Panc1 (cell line): ENCODE measurements at places on chromosomes 3 and 15.

GRCh38 chr3:54243056-54243931 is 120.9 kb downstream of the CACNA2D3 start:
- DNase-seq, result no peak

DNA sequence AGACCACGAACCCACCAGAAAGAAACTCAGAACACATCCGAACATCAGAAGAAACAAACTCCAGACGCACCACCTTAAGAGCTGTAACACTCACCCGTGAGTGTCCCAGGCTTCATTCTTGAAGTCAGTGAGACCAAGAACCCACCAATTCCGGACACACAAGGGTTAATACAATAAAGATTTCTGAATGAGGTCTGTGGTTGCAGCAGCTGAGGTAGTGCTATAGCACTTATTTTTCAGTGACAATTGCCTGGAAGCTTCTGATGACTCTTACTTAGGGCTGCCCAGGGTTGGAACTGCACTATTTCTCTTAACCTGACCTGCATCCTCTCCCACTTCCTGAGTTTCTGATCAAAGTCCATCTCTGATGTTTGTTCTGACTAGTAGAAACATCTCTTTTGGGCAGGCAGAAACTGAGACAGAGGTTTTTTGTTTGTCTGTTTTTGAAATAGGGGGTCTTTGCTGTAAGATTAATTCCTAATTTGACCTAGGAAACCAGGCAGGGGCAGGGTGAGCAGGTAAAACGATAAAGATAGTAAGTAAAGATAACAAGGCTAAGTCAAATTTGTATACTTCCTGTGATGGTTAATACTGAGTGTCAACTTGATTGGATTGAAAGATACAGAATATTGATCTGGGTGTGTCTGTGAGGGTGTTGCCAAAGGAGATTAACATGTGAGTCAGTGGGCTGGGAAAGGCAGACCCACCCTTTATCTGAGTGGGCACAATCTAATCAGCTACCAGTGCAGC is 169.1 kb downstream of the GAP43 start:
- DNase-seq, result no peak

- DNase-seq, result no peak
Observed at GRCh38 chr15:36422631-36423030, 156.8 kb upstream of the CDIN1 start.

- peak; percentile 30 for DNase-seq
Observed at GRCh38 chr15:68154923-68155559, 50.1 kb downstream of the CALML4 start.

DNA sequence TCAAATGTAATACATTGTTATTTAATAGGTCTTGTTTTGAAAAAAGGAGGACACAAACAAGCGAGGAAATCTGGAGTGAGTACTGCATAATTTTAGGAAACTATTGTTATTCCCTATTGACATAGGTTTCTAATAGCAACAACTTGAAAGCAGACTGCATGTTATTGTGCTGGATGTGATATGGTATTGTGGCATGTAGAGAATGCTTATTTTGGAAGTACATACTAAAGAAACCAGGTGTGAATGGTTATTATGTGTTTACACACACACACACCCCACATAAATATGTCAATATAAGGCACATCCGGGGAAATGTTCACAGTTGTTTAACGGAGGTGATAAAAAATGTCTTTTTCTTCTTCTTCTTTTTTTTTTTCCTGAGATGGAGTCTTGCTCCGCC is 5.9 kb upstream of the MORF4L1 start:
- no peak for DNase-seq

DNA sequence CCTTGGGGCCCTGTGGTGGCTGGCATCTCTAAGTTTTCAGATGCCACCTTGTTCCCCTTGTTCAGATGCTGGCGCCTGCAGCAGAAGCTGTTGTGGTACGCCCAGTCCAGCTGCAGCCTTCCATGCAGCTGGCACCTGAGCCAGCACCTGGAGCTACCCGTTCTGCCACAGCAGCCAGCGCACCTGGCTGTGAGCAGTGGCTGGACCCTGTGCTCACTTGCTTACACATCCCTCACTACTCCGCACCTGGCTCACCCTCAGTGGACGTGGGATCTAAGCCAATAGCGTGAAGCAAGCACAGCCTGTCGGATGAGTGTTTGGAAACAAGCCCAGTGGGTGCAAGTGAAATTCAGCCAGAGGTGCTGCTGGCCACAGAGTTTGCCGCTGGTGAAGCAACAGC is 607.5 kb upstream of the BCHE start:
- no peak for DNase-seq

GRCh38 chr3:140250945-140251344 is 316.0 kb downstream of the CLSTN2 start:
- no peak for DNase-seq

DNA sequence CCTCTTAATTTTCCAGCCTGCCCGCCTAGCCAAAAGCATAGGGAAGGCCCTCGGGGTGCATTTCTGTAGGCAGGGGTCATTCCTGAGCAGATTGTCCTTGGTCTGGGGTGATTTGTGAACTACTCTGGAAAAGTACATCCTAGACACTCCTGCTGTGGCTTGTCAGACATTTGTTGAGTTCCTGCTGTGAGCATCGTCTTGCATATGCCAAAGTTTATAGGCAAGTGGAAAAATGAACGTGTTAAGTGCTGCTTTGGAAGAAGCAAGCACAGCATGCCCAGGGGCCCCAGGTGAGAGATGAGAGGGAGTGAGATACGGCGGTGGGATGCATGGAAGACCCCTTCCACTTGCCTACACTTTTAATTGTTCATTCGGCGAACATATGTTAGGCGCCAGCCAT is 237.7 kb upstream of the ST8SIA2 start:
- no peak for DNase-seq

DNA sequence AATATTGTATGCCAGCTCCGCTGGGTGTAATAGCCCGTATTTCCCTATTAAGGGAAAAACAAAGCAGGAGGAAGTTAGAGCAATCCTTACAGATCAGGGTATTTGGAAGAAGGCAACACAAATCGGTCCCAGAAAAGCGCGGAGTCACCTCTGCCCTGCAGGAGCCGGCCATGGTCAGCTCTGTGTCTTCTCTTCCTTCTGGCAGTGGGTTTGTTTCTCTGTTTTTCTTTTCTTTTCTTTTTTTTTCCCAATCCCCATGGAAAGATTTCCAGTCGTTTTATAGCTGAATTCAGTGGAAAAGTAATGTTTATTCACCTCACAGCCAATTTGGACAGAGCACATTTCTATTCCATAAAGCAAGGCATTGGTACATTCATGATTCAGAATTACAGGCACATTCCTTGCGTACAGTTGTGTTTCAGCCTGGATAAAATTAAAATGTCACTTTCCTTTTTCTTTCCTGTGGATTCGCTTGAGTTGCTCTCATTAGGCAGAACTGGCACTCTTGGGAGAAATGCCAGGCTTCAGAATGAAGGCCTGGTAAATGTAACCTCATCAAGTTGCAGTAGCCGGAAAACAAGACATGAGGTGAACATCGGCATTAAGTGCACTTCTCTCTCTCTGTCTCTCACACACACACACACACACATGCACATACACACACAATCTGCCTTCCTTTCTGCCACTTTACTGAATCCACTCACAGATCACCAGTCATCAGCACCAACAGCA is 204.5 kb upstream of the UBE2E1 start:
- no peak for DNase-seq
